ENCODE measurements at places on chromosomes 13 and 19.

- no peak for DNase-seq
Measured at GRCh38 chr13:37375071-37375470, 223.5 kb downstream of the POSTN start.

DNA sequence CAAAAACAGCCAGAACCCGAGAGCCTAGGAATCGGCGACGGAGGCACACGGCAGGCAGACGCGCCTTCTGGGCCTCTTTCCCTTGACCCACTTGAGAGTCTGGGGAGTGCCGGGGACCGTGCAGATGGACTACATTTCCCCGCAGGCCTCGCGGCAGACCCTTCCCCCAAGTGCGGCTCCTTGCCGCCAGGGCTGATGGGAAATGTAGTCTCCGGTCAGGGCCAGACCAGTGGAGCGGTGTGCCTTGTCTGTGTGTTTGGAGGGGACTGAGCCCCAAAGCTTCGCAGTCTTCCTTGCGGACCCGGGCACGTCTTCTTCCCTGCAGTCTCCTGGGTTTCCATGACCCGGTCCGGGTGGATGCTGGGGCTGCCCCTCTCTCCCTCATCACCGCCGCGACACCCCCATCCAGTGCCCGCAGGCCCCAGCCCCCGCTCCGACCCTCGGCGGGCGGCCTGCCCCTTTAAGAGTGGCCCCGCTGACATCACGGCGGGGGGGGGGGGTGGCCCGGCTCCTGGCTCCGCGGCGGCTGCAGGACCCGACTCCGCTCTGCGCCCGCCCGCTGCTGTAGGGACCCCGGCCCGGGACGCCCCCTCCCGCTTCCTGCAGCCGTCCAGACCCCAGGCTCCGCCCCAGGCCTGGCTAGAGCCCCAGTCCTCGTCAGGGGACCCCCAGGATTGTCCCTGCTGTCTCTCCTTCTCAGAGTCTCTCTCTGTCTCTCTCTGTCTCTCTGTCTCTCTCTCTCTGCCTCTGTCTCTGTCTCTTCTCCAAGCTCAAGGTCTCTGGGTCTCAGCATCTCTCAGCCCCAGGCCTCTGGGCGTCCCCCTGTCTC lies 758 bp upstream of the CACNG7 start:
- DNase-seq = no peak

- no peak for DNase-seq
Measured at GRCh38 chr19:6038634-6039405, 60.9 kb upstream of the RANBP3 start.

- no peak for DNase-seq
Measured at GRCh38 chr13:39784347-39784746, 128.9 kb downstream of the COG6 start.

DNA sequence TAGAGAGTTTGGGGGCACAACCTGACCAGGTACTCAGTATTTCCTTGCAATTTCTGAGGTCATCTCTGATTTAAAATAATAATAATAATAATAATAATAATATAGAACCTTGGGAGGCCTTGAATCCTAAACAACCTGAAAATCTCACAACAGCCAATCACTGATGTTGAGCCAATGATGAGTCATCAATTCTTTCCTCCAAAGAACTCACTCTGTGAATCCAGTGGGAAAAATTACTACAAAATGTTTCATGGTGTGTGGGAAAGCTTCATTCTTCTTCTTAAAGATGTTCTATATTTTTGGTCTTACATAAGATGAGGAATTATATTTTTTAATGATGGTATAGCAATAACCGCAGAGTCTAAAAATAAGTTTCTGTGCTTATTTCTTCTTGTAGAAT lies 594.6 kb downstream of the EFNB2 start:
- no peak for DNase-seq

- DNase-seq = no peak
Measured at GRCh38 chr19:18985257-18985656, 44.2 kb upstream of the HOMER3 start.

- peak; percentile 17 for DNase-seq
Measured at GRCh38 chr19:34712395-34713261, 21.4 kb upstream of the ZNF181 start.

DNA sequence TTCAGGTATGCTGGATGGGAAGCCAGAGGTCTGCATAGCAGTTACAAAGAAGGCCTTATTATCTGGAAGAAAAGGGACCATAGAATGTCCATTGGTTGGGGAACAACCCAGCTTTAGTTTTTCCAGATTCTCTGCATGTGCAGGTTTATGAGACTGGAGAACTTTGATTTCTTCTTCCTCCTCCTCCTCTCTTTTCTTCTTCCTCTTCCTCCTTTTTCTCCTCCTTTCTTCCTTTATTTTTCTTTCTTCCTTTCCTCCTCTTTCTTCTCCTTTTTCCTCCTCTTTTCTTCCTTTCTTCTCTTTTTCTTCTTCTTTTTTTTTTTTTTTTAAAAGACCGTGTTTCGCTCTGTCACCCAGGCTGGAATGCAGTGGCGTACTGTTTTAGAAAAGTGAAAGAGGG lies 30.9 kb downstream of the EPN1 start:
- no peak for DNase-seq

Data from forelimb muscle (tissue), 1 donor.